ENCODE measurements at places on chromosomes 4 and X.

- no peak for DNase-seq
These were observed 1002.7 kb upstream of the PABPC4L start for GRCh38 chr4:135204311-135204710.

DNA sequence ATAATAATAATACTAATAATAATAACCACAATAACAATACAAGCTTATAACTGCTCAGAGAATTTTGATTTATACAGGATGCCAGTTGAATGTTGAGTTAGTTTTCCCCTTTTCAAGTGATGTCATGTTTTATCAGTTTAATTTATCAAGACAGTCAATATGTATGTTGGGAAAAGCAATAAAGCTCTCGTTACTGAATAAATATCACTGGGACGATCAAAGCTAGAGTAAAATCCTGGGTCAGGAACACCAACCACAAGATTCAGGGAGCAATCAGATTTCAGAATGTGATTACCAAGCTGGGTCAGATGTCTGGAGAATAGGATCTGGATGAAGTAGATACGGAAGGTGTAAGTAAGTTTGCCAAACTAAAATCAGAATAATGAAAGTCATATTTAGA lies 179.6 kb downstream of the GRID2 start:
- no peak for DNase-seq

DNA sequence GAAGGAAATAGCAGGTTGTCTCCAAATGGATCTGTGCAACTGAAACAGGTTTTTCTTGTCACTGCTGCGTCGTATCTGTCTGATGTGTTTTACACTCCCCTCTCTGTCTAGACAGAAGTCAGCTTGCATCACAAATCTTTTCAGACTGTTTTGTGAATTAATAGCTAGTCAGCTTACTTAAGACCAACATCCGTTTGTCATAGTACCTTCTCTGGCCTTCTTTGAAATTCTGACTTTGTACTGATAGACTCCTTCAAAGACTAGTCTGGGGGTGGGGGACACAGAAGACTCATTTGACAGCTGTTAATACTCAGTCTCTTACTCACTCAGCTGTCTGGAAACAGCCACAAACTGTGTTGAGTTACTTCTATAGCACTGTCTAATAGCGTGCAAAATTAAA lies 197.8 kb downstream of the PALLD start:
- DNase-seq, result no peak

DNA sequence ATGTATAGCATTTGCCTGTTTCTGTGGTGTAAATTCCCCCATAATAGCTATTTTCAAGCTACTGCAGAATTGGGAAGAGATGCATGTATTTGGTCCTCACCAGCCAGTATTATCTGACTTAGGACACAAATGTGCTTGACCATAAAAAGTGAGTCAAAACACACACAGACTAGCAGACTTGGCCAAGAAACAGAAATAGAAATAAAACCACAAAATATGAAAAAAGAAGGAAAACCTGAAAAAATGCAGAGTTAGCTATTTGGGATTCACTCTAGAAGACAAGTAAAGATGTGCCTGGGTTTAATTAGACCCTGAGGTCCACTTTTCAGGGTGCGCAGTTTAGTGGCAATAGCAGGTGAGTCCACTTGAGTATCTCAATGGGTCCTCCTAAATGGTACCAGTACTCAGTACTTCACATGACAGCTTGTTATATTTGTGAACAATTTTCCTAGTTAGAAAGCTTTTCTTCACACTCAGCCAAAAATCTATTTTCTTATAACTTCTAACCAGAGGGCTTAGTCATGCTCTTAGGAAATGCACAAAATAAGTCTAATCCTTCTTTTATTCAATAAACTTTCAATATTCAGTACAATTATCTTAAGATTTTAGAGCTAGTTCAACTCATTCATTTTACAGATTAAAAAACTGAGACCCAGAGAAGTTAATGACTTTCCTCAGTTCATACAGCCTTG lies 108.7 kb upstream of the JADE1 start:
- DNase-seq, result no peak

GRCh38 chr4:131721883-131722282 lies 1427.2 kb upstream of the PCDH10 start:
- DNase-seq, result no peak

GRCh38 chrX:13144927-13145655 lies 100.7 kb upstream of the FAM9C start:
- no peak for DNase-seq

DNA sequence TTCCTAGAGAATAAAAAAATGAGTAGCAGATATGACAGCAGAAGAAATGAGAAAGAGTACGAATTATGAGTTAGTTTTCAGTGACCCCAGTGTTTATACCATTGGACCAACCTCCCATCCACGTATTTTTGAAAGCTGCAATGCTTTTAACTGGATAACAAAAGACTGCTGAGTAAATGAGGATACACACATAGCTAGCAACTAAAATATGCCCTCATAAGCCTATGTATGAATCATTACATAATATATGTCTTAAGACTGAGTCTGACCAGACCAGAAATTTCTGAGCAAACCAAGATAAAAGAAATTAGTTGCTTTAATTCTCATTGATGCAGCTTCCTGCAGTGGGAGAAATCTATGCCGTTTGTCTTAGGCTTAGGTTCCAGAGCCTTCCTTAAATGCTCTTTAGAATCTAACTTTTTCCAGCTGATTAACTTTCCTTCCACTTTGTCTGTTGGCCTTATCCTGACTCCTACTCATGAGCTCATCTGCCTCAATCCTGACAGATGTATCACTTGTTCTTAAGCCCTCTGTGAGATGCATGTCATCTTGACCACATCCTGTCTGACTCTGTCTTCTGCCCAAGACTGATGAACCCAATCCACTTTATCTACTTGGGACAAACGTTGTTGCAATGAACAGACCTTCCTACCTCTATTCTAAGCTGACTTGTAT lies 301.4 kb upstream of the AADAT start:
- DNase-seq, result no peak

DNA sequence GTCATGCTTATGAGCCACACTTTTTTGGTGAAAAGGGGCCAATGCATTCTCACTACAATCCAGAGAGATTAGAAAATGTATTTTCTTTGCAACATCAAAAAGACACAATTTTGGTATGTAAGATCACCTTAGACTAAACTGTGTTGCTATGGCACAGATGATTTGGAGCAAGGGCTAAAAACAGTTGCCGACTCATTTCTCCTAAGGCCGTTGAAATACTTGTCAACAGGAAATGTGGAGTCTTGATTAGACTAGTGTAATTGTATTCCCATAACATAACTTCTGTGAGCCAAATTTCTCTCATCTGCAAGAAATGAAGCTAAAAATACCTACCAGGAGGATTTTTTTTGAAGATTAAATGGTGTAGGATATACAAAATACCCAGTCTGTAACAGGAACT lies 2547.7 kb downstream of the ARAP2 start:
- DNase-seq, result no peak

GRCh38 chr4:98421111-98421510 lies 159.9 kb downstream of the RAP1GDS1 start:
- no peak for DNase-seq

- DNase-seq, result no peak
These were observed 1548.7 kb downstream of the PCDH7 start for GRCh38 chr4:32268863-32269262.

DNA sequence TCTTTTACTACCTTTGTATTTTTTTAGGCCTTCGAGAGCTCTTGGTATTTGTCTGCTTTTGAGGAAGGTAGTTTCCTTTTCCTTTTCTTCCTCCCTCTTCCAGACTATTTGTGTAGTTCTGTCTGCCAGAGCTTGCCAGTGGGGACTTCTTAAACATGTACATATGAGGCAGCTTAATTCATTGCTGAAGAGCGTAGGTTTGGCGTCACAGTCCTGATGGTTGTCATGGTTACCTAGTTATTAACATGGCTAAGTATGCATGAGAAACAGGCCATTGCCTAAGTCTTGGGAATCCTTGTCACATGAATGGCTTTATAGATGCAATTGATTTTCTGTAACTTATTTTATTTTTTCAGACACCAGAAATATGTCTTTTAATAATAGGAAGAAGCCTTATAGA lies 48.5 kb upstream of the ARMCX2 start:
- DNase-seq, result no peak

DNA sequence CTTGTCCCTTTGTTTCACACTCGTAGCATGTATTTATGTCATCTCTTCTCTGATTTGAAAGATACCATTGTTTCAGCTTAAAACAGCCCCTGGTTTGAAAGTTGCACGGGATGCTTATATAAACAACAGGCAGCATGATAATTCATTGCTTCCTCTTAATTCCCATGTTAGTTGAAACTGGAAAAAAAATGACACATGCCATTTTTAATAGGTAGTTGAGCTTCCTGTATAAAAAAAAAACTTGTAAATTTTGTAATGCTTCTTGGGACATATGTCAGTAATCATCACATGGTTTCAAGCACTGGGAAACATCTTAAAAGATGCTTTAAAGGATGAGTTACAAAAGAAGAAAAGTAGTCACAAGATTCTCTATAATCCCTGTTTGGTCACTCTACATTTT lies 243.0 kb downstream of the PALLD start:
- DNase-seq, result no peak

DNA sequence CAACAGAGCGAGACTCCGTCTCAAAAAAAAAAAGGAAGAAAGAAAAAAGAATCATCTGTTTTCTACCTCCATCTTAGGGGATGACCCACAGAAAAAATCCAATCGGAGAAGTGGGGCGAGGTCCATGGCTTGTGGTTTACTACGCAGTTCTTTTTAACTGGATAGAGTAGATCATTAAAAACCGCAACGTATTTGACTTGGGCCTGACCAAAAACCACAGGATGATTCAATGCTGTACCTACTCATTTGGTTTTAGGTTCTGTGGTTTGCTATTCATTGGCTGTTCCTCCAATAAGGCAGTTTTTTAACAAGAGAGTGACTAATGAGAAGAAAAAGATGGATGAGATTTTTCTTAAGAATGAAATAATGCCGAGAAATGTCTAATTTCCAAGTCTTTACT lies 83.7 kb downstream of the FREM3 start:
- no peak for DNase-seq

DNA sequence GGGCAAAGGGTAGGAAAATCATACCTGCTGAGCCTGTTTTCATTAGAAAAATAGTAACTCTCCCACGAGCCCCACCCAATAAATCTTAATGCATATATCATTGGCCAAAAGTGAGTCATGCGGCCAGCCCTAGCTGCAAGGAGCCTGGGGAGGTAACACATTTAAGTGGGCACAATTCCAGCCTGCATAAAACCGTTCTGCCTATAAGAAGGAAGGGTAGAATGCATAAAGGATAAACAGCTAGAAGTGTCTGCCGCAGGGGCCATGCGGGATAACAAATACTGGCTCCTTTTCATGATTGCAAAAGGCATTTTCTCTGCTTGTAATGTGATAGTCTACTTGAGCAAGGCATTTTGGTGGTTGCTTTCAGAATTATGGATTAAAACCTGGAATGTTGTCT lies 37.1 kb downstream of the EFHC2 start:
- no peak for DNase-seq

GRCh38 chrX:10174810-10175209 lies 18.0 kb downstream of the CLCN4 start:
- DNase-seq, result no peak

- DNase-seq, result no peak
These were observed 35.5 kb downstream of the RNF212 start for GRCh38 chr4:1077711-1078477.

GRCh38 chr4:103108542-103108941 lies 8.9 kb upstream of the BDH2 start:
- DNase-seq, result no peak

GRCh38 chr4:142900622-142901021 lies 54.5 kb upstream of the INPP4B start:
- no peak for DNase-seq

DNA sequence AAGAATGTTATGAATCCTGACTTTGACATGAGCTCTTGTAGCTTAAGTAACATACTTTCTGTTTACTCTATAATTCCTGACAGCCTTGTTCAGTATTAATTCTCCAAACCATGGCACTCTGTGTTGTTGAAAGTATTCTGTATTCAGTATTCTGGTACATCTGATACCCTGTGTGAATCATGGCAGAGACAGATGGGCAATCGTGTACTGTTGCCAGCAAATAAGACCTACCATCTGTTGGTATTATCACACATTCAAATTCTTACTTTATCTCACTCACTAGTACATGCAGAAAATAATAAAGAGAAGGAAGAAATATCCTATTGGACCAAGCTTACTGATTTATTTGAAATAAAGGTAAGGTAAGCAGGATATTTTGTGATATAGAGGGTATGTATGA lies 7.9 kb downstream of the MBTPS2 start:
- no peak for DNase-seq

DNA sequence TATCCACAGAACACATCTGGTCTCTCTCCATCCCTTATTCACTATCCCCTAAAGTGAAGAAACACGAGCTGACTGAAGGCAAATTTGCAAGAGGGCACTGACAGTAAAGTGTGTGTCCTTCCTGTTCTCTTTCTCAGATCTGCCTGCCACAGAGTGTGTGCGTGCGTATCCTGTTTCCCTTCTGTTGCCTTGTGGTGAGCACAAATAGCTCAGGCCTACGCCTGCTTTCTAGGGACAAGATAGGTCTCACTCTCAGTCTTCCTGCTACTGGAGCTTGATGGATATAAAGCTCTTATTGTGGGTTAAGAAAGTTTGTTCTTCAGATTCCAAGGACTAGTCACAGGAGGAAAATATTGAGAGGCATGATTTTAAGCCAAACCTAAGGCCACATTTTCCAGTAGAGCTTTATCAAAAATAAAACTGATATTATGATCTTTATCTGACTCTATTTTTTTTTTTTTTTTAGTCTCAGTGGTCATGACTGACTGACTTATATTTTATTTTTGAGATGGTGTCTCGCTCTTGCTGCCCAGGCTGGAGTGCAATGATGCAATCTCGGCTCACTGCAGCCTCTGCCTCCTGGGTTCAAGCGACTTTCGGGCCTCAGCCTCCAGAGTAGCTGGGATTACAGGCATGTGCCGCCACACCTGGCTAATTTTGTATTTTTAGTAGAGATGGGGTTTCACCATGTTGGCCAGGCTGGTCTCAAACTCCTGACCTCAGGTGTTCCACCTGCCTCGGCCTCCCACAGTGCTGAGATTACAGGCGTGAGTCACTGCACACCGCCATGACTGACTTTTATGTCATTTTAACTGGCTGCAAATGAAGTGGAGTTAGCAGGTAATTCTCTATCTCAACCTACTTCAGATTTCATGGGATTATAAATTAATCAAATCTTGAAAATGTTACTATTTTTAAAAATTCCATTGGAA lies 140.3 kb upstream of the SH3RF1 start:
- no peak for DNase-seq

GRCh38 chr4:159504684-159505083 lies 401.8 kb downstream of the RAPGEF2 start:
- no peak for DNase-seq

DNA sequence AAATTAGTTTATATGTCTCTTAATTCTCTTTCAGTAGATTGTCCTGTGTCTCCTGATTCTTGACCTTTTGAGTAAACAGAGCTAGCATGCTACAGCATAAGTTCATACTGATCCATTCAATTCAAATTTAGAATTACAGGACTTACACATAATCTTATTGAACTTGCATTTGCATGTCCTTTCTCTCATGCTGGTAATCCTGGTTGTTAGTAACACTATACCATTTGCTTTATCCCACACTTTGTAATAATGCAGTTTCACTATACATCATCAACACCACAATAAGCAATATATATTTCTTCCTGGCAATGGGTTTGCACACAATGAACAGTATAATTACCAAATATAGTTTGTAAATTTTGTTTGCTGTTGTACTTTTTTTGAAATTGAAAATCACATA lies 937.2 kb upstream of the GRID2 start:
- DNase-seq, result no peak
